ENCODE measurements at places on chromosomes 2 and 18. TPM values are rescaled to one million over a fixed set of nuclear protein-coding genes. Genes with fewer than 3 reads are reported as not detected.

The ROCK2 gene
- total RNA-seq, result 39.4 TPM

The GKN1 gene
- not detected for total RNA-seq

The IL36RN gene
- 0.14 TPM for total RNA-seq

The IL1B gene
- not detected for total RNA-seq

The ADRA2B gene
- total RNA-seq, result not detected

The MPP4 gene
- total RNA-seq, result 2.9 TPM

The RAB11FIP5 gene
- total RNA-seq, result 56.0 TPM

DNA sequence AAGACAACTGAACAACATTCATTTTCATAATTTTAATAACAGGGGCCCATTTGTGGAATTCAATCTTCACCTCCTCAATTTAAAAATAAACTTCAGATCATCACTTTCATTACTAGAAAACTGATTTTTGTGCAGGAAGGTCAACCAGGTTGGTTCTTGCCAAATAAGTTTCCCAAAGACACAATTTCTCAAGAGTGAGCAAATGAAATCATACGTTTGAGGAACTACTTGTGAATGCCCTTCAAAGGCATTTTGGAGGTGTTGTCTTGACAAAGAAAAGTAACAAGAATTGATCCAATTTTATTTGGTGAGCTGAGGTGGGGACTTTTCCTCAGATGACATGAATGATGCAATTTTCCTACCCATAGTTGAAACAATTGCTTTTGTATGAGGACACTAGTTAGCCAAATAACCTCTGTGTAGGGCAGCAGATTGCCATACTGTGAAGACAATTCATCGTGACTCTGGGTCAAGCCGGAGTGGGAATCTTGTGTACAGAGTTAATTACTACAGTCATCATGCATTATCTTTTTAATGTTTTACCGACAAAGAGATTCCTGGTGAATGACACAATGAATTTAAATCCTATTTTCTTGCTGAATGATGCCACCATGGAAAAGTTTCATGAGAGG is 121.8 kb downstream of the TGFA start:
- no peak for DNase-seq

GRCh38 chr18:12703096-12703567 is 290 bp downstream of the PSMG2 start:
- DNase-seq, result no peak

DNA sequence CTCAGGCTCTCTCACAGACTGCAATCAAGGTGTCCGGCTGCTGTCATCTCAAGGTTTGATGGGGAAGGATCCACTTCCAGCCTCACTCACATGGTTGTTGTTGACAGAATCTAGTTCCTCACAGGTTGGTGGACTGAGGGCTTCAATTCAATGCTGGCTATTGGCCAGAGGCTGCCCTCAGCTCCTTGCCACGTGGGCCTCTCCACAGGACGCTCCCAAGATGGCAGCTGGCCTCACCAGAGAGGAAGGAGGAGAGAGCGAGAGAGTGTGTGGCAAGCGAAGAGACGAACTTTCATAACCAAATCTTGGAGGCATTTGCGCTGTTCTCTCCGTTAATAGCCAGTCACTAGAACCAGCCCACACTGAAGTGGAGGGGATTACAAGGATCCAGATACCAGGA is 13.5 kb upstream of the DNMT3A start:
- DNase-seq, result no peak

GRCh38 chr18:35241448-35241804 is 592 bp downstream of the ZNF397 start:
- DNase-seq, result no peak

DNA sequence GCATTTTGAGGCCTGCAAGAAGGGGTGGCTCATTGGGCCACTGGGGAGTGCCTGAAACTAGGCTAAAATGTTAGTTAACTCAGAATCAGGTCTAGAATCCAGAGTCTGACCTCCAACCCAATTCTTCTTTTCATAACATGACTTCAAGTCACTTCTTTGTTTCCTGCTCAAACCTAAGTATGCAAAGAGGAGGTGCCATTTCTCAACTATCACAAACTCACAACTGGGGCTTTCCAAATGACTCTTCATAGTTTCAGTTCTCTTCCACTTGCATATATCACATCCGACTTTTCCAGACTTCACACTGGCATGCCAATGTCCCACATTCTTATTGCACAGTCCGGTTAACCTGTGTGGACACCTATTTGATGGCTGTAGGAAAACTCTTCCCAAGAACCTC is 211.6 kb downstream of the TCF4 start:
- no peak for DNase-seq

GRCh38 chr2:8400196-8400595 is 281.7 kb upstream of the ID2 start:
- no peak for DNase-seq

GRCh38 chr2:229009816-229010215 is 261.3 kb downstream of the PID1 start:
- no peak for DNase-seq

- peak; percentile 2 for DNase-seq
Observed at GRCh38 chr2:6008726-6009125, 316.5 kb downstream of the SOX11 start.

- no peak for DNase-seq
Observed at GRCh38 chr2:70498054-70498453, 55.6 kb downstream of the TGFA start.

DNA sequence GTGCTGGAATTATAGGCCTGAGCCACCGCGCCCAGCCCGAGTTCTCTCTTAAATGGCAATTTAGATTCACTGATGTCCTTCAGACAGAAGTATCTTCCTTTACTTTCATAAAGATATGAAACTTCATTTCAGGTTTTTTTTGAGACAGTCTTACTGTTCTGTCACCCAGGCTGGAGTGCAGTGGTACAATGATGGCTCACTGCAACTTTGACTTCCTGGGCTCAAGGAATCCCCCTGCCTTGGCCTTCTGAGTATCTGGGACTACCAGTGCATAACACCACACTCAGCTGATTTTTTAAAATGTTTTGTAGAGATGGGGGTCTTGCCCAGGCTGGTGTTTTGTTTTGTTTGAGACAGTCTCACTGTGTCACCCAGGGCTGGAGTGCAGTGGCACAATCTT is 13.2 kb downstream of the ITGB1BP1 start:
- no peak for DNase-seq

The GPR155 gene
- total RNA-seq, result 11.0 TPM

The CD8B gene
- total RNA-seq, result not detected

The ARHGAP25 gene
- 0.30 TPM for total RNA-seq

Data from astrocyte (in vitro differentiated cells and primary cell).